Brain (organoid and tissue), 16 donors: ENCODE measurements at places on chromosomes 4 and X. TPM values are rescaled to one million over a fixed set of nuclear protein-coding genes. Genes with fewer than 3 reads are reported as not detected.

FABP2 gene
- polyA plus RNA-seq = not detected

EDNRA gene
- polyA plus RNA-seq = 3.4 TPM

ADAM29 gene
- not detected for polyA plus RNA-seq

HERC5 gene
- polyA plus RNA-seq = 2.4 TPM

SATL1 gene
- 0.53 TPM for polyA plus RNA-seq

GRIA2 gene
- 4.2 TPM for polyA plus RNA-seq

NR0B1 gene
- polyA plus RNA-seq = 5.8 TPM

KIAA1210 gene
- polyA plus RNA-seq = not detected

AVPR2 gene
- polyA plus RNA-seq = not detected

FBXO8 gene
- polyA plus RNA-seq = 12.1 TPM

NPY2R gene
- 0.20 TPM for polyA plus RNA-seq

SEC24D gene
- polyA plus RNA-seq = 3.2 TPM

- DNase-seq = no peak
These were observed 23.4 kb downstream of the INTU start for GRCh38 chr4:127656047-127656680.

DNA sequence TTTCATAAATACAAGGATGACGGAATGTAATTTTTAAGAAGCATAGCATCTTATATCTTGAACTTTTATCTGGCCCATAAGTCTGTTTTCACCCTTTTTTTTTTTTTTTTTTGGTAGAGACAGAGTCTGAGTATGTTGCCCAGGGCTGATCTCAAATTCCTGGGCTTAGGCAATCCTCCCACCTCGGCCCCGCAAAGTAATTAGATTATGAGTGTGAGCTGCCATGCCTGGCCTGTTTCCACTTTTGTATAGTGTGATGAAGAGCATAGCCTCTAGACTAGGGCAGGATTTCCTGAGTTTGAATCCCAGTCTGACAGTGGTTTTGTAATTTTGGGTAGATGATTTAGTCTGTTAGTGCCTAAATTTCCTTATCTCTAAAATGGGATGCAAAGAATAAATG is 11.0 kb downstream of the STIM2 start:
- DNase-seq = no peak

GRCh38 chr4:13597604-13598003 is 29.9 kb downstream of the BOD1L1 start:
- no peak for DNase-seq

DNA sequence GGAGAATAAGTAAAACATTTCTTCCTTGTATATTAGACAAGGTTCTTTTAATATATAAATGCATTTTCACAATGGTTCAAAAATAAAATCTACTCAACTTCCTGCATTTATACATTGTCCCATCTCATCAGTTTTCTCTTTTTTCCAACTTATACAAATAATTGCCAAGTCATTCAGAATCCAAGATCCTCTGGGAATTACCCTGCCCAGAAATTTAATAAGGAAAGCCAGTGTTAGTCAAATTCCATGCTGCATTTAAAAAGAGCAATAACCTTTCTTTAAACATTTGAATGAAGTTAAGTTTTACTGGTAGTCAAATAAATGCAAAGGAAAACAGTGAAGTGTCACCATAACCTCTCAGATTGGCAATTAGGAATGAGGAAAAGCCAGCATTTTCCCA is 357.9 kb downstream of the PPP3CA start:
- DNase-seq = no peak

- DNase-seq = no peak
These were observed 42.2 kb downstream of the CRLF2 start for GRCh38 chrX:1170243-1170642.

- no peak for DNase-seq
These were observed 40.0 kb downstream of the FGFRL1 start for GRCh38 chr4:1051472-1051871.

GRCh38 chr4:26288355-26288909 is 32.4 kb upstream of the RBPJ start:
- DNase-seq = no peak

DNA sequence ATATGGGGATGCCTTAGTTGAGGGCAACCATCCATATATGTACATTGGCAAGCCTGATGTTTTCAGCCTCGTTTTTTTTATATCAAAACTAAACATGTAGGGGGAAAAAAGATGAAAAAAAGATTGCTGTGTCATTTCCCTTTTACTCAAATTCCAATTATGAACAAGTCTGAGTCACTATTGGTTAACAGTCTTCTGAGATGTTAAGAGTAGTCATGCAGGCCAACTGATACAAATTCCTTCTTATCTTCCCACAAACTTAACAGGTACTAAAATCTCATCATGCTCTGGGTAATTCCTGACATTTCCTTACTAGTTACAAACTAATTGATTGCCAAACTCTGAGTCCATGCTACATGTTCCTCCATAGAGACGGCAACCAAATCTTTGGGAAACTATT is 222.1 kb downstream of the FRMPD4 start:
- DNase-seq = no peak

DNA sequence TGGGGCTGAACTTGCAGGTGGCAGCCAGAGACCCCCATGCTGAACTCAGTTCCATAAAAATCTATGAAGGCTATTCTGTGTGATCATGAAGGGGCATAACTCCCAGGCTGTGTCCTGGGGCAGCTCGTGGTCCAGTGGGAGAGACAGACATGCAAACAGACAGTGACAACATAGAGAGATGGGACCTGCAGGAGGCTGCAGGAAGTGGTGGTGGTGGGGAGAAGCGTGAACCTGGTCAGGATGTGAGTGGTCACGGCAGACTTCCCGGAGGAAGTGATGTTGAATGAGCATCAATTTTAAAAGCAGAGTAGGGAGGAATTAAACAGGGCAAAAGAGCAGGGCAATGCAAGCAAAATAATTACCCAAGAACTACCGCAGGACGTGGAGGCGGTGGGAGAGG is 23.2 kb upstream of the SORCS2 start:
- no peak for DNase-seq

GRCh38 chr4:140286456-140286855 is 87.0 kb upstream of the SCOC start:
- peak; percentile 87 for DNase-seq

- no peak for DNase-seq
These were observed 29.2 kb upstream of the LARP1B start for GRCh38 chr4:128031756-128032384.

- DNase-seq = no peak
These were observed 2.4 kb upstream of the CFAP299 start for GRCh38 chr4:80333121-80333520.

- no peak for DNase-seq
These were observed 27.2 kb downstream of the HDX start for GRCh38 chrX:84475101-84475500.

- no peak for DNase-seq
These were observed 20.5 kb downstream of the NKX3-2 start for GRCh38 chr4:13523591-13524503.

GRCh38 chr4:145339075-145339725 is 142.5 kb upstream of the SMAD1 start:
- no peak for DNase-seq

DNA sequence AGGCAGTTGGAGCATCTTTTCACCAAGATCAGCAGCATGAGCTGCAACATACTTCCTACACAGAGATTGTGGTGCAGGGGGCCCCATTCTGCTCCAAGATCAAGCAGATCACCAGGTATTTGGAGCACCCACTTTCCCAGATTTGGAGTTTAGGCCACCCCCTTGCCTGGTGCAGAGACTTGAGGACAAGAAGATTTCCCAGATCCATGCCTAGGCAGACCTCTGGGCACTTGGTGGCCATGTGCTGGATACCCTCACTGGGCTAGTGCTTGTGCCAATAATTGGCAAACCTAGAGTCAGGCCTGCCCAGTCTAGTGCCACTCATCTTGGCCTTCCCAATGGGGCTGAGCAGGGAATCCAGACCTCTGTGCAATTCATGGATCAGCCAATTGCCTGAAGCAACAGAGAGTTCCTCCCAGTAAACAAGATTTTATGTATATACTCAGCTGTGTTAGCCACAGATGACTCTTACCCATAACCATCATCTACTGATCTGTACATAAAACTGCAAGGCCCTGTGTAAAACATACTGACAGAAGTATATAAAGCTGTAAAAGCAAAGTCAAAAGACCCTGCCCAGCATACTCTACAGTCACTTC is 228.4 kb upstream of the EMCN start:
- no peak for DNase-seq

- DNase-seq = no peak
These were observed 12.6 kb downstream of the CA5B start for GRCh38 chrX:15750611-15751154.

DNA sequence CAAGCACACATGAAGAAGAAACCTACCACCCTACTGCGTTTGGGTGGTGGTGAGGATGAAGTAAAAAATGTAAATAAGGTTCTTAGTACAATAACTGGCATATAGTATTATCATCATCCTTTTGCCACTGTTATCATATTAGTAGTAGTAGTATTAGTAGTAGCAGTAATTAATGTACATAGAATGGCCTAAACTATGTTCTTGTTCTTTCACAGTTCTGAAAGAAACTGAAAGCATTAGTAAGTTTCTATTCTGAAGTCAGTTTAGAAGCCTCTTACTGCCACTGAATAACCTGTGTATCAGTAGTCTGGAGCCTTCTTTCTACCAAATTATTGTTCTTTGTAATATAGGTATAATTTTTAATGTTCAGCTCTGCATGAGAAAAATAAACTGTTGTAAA is 21.0 kb downstream of the COL4A6 start:
- no peak for DNase-seq

DNA sequence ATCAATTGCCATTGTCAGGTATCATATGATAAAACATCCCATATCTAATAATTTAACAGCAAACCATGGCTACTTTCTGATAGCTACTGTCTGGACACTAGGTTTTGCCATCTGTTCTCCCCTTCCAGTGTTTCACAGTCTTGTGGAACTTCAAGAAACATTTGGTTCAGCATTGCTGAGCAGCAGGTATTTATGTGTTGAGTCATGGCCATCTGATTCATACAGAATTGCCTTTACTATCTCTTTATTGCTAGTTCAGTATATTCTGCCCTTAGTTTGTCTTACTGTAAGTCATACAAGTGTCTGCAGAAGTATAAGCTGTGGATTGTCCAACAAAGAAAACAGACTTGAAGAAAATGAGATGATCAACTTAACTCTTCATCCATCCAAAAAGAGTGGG is 7.0 kb downstream of the NPY5R start:
- DNase-seq = no peak

- DNase-seq = no peak
These were observed 1.0 kb downstream of the ARMCX1 start for GRCh38 chrX:101551380-101551767.
